ENCODE measurements at places on chromosomes 6 and 20.

- DNase-seq = no peak
Observed at GRCh38 chr6:168860987-168861386, 392.7 kb downstream of the THBS2 start.

GRCh38 chr20:50378170-50379000, 131.8 kb upstream of the PTPN1 start:
- no peak for DNase-seq

DNA sequence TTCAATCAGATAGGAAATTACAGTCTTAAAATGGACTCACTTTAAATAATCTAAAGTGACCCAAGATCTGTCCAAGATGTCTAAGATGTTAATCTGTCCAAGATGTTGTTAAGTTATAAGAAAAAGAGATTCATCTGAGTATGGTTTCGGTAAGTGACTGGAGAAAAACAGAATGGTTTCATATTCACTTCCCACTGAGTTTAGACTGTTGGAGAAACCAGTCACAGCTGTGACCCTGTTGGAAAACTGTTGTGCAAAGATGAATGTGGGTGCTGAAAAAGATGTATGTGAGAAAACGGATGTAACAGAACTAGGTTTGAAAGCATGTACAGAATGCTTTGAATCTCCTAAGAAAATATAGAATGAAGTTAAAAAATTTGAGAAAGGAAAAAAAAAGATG, 325.9 kb downstream of the COL12A1 start:
- peak; percentile 85 for DNase-seq

DNA sequence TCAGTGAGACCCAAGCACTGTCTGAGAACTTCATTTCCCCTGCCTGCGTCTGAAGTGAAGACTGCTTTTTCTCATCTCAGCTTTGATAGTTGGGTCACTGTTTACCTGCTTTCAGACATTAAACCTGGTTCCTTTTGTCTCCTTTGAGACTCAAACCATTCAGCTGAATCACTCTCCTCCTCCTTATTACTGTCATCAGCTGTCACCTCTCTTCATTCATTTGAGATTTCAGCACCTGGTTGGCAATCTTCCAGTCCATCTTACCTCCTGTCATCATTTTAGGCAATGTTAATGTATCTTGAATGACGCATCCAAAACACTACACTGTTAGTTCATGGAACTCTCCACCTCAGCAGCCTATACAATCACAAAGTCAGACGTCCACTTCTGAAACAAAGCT, 34.3 kb upstream of the SOX4 start:
- DNase-seq = no peak

GRCh38 chr6:42276034-42276890, 58.6 kb upstream of the MRPS10 start:
- DNase-seq = peak; percentile 35

DNA sequence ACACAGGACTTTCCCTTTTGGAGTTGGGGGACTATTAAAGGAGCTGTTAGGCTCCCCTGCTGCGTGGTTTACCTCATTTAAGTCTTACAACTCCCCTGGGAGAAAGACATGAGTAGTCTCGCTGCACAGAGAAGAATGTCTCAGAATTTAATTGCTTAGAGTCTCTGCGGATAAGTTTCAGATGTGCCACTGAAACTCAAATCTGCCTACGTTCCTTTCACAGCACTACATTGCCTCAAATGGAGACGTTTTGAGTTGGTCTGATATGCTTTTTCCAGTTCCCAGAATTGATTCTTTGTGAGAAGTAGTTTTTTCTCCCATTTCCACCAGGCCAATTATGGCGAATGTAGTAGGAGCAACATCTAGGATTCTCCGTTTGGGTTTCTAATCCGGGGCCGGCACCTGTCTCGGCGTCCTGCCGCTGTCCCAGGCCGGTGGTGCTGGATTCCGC, 532 bp upstream of the SLC35F1 start:
- no peak for DNase-seq

GRCh38 chr20:48815537-48815936, 12.3 kb downstream of the PREX1 start:
- DNase-seq = no peak

DNA sequence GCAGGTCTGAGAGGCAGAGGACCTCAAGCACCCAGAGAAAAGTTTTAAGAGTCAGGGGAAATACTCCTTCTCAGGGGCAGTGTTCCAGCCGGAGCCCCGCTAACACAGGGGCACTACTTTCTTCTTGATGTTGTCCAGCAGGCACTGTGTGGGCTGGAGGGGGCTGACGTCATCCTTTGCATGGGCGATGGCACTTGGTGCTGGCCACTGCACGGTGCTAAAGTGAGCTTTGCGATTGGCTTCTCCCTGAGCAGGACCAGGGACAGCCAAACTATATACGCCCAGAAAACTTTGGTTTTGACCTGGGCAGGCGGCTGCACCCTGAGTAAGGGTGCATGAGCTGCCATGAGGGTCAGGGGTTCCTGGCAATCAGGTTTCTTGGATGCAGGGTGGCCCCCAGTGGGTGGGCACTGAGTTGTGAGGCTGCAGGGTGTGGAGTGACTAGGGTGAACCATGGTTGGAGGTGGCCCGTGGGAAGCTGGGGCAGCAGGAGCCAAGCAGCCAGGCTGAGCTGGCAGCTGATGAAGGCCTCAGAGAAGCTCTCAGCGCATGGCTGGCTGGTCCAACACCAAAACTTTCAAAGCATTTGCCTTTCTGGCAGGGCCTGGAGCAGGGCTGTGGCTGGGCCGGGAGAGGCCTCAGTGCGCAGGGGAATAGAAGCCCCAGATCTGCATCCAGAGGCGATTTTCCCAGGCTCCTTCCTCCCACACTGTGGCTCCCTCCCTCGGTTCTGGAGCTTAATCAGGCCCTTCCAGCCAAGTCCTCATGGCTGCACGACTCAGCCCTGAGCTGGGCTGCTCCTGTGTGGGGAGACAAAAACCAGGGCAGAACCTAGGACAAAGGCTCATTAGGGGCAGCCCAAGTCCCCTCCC, 18.3 kb downstream of the MRPS18A start:
- DNase-seq = no peak

Data from fibroblast of skin of scalp (primary cell).